Activated CD4-positive, alpha-beta T cell treated with anti-CD3 and anti-CD28 coated beads, Interleukin-2, amount 10 ng/mL, durations not matched to agents 7 days and 5 days (primary cell): ENCODE measurements at places on chromosomes 13 and 19.

DNA sequence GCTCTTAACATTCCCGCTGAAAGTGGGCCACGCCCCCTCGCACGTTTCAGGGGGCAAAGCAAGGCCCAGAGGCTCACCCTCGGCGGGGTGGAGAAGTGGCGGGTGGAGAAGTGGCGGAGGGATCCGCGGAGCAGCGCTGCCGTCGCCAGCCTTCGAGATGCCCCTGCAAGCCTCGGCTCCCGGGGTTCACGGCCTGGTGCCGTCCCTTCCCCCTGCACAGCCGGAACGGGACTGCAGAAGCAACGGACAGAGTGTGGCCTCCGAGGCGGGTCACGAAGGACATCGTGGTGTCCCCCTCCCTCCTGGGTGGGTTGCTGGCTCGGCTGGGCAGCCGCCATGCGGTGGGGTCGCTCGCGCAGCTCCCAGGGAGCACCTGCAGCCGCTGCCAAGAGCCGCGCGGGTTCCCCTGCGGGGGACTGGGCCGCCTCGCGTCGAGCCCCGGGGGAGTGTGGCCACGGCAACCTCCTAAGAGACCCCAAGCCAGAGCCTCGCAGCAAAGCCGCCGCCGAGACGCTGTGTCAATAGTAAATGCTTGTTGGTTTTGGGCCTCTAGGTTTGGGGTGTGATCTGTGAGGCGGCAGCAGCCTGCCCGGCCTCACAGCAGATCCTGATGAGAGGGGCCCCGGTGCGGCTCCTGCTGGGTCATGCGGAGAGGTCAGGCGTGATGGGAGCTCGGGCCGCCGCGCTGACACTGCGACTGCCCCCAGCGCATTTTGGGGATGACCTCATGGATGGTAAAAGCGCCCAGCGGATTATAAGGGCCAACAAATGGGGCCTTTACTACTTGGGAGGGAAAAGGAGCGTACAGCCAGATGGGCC is 5.5 kb downstream of the TPGS1 start:
- no peak for DNase-seq

DNA sequence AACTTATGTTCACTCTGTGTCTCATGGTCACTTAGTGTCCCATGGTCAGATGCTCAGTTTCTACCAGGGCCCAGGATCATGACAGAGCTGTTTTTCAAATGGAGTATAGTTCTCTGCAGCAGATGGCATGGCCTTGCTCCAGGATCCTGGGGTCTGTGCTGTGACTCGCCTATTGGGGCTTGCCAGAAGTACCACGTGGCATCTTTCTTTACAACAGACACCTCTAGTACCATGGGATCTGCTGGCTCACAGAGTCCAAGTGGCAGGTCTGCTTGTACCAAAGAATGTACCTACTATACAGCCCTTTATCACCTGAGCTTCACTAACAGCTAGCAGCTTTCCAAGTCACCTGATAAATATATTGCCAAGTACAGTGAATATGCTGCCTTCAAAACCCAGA is 6.0 kb upstream of the RNF6 start:
- DNase-seq = no peak

DNA sequence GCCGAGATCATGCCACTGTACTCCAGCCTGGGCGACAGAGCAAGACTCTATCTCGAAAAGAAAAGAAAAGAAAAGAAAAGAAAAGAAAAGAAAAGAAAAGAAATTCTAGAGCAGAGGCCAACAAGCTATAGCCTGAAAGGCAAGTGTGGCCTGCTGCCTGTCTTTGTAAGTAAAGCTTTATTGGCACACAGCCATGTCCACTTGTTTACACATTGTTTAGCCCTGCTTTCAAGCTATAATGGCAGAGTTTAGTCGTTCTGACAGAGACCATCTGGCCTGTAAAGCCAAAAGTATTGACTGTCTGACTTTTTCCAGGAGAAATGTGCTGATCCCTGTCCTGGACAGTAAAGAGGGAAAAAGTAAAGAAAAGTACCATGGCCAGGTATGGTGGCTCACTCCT is 18.3 kb downstream of the NWD1 start:
- DNase-seq = no peak

GRCh38 chr19:58304255-58304654 is 922 bp upstream of the ERVK3-1 start:
- DNase-seq = no peak

DNA sequence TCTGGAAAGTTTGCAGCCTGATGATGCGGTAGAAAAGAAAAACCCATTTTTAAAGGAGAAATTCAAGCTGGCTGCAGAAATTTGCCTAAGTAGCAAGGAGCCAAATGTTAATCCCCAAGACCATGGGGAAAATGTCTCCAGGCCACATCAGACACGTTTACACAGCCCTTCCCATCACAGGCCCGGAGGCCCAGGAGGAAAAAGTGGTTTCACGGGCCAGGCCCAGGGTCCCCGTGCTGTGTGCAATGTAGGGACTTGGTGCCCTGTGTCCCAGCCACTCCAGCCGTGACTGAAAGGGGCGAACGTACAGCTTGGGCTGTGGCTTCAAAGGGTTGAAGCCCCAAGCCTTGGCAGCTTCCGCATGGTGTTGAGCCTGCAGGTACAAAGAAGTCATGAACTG is 35.9 kb downstream of the ZNF627 start:
- no peak for DNase-seq
